ACHN (cell line): ENCODE measurements at places on chromosomes 5 and 9.

DNA sequence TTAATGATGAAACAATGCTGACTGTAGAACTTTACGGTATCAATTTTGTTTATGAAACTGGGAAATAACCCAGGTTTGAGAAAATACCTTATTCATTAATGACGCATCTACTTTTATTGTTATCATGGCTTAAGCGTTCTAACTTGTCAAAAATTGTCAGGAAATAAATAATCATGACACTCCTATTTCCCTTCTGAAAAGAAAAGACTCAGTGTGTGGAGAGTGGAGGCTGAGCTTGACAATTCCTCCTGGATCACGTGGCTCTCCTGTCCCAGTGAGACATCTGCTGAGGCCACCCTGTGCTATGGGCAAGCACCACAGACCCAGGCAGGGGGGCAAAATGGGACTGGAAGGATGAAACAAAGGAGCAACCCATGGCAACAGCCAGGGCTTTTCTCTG, 466.4 kb downstream of the ZNF608 start:
- DNase-seq: no peak

DNA sequence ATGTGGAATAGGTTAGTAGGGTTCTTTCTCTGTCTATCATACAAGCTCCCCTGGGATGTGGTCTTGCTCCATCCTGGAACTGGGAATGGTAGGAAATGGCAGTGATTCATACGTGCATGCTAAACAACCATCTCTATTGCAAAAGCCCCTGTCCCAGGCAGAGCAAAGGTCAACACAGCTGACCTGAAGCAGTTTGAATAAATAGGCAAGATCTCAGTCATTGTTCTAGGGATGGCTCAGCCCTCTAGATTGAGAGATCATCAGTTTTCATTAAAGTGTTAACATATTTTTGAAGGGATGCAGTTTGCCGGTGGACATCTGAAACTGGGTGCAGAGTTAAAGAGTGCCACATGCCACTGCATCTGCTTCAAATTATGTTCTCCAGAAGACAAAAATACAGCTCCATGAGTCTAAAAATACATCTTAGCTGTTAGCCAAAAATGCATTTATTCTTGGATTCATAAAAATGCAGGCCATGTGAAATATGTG, 224.1 kb downstream of the ESM1 start:
- no peak for DNase-seq

DNA sequence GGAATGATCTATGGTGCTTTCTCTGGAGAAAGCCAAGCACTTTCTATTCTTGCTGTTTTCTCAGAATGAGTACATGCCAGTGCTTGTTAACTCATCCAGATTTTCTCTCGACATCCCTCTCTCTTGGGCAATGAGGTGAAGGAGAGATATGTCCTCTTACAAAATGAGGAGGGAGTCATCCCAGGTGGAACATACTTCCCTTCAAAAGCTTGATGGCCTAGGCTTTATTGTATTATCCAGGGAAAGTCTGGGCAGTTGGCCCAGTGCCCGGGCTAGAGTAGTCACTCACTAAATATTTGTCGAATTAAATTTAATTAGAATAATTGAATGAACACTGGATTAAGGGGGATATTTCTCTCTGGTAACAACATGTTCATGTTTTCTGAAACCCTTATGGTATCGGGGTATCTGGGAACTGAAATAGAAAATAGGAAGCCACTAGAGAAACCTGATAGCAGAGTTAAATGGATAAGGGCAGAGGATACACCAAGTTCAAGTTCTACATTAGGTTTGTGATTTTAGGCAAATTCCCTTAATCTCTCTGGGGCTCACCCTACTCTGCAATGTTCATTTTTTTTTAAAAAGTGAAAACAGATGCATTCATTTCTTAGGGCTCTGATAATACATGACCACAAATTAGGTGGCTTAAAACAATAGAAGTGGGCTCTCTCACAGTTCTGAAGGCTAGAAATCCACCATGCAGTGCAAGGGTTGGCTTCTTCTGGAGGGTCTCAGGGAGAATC, 99.6 kb downstream of the LIFR start:
- no peak for DNase-seq

- peak; percentile 64 for DNase-seq
These were observed 196.5 kb downstream of the TLE1 start for GRCh38 chr9:81492710-81493447.

DNA sequence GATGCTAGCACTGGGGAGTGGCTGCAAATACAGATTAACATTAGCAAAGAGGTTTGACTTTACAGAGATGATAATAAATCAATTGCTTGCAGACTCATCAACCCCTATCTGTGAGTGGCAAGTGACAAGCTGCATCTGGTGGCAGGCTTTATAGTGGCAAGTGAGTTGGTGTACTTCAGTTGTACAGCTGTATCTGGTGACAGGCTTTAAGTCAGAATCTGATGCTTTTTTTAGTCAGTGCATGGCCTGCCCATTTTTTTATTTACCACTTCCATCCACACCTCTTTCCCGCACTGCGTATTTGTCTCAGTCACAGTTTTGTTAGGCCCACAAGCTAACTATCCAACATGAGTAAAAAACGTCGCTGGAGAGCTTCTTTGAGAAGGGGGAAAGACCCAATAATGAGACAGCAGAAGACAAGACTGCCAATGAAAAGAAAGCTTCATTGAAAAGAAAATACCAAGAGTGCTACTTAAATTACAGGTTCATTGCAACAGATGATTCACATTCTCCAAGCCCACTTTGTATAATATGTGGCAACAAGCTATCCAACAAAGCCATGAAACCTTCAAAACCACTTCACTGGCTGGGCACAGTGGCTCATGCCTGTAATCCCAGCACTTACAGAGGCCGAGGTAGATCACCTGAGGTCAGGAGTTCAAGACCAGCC, 23.1 kb downstream of the ANP32B start:
- DNase-seq: no peak

GRCh38 chr9:79256691-79257213, 315.0 kb upstream of the TLE4 start:
- DNase-seq: peak; percentile 94

GRCh38 chr9:93124793-93125192, 9.3 kb downstream of the NINJ1 start:
- no peak for DNase-seq

- no peak for DNase-seq
These were observed 271.5 kb downstream of the NR3C1 start for GRCh38 chr5:143131972-143132371.

- DNase-seq: no peak
These were observed 119.6 kb upstream of the SLC12A2 start for GRCh38 chr5:127963931-127964330.

GRCh38 chr9:97617939-97618416, 15.2 kb downstream of the TSTD2 start:
- no peak for DNase-seq
